ENCODE measurements at places on chromosomes 11 and 22. TPM values are rescaled to one million over a fixed set of nuclear protein-coding genes. Genes with fewer than 3 reads are reported as not detected.

Gene PDE3B
- 177 TPM for total RNA-seq

Gene EXPH5
- 8.8 TPM for total RNA-seq

Gene WT1
- not detected for total RNA-seq

Gene KRTAP5-8
- not detected for total RNA-seq

Gene ESAM
- total RNA-seq = 19.8 TPM

Gene GLYATL2
- 1.8 TPM for total RNA-seq

Gene CD3D
- 4.8 TPM for total RNA-seq

GRCh38 chr11:12019337-12019736, 10.9 kb upstream of the DKK3 start:
- H3K4me3 ChIP-seq = no peak overlapping the region
- peak overlapping the region; percentile 64 for H3K27ac ChIP-seq
- no peak for DNase-seq
- no peaks in the 10 kb centered on the region for H3K36me3 ChIP-seq
- H3K4me1 ChIP-seq = no peaks in the 10 kb centered on the region
- H3K27me3 ChIP-seq = no peaks in the 10 kb centered on the region

DNA sequence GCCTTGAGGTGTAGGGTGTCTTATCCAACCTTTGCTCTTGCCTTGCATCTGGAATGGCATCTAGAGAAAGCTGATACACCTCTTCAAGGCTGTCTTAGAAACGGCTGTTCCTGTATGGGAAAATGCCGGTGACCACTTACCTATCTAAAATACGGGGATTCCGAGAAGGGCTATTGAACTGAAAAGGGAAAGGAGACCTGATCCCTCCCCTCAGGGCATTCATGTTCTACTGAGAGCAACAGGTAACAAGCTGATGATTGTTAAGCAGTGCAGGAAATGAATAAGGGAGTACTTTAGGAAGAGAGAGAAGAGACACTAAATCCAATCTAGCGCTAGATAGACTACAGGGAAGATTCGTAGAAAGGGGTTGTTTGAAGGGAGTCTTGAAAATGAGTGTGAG, 1388.1 kb downstream of the FAM181B start:
- DNase-seq = no peak
- H3K4me3 ChIP-seq = no peak overlapping the region
- H3K27me3 ChIP-seq = no peaks in the 10 kb centered on the region
- H3K27ac ChIP-seq = no peak overlapping the region
- no peaks in the 10 kb centered on the region for H3K4me1 ChIP-seq
- H3K36me3 ChIP-seq = no peaks in the 10 kb centered on the region

GRCh38 chr22:48554893-48555572, 1272.6 kb downstream of the BRD1 start:
- no peaks in the 10 kb centered on the region for H3K4me1 ChIP-seq
- no peak for DNase-seq
- no peaks in the 10 kb centered on the region for H3K27me3 ChIP-seq
- no peaks in the 10 kb centered on the region for H3K36me3 ChIP-seq
- H3K4me3 ChIP-seq = no peak overlapping the region
- no peak overlapping the region for H3K27ac ChIP-seq

GRCh38 chr22:24137595-24137994, 43.7 kb upstream of the SUSD2 start:
- peak overlapping the region; percentile 63 for H3K27ac ChIP-seq
- no peaks in the 10 kb centered on the region for H3K27me3 ChIP-seq
- H3K36me3 ChIP-seq = no peaks in the 10 kb centered on the region
- H3K4me1 ChIP-seq = no peaks in the 10 kb centered on the region

- H3K4me1 ChIP-seq = no peaks in the 10 kb centered on the region
- no peak overlapping the region for H3K4me3 ChIP-seq
- no peak overlapping the region for H3K27ac ChIP-seq
- no peak for DNase-seq
- H3K27me3 ChIP-seq = no peaks in the 10 kb centered on the region
Measured at GRCh38 chr22:26426924-26427323, 2.1 kb upstream of the ASPHD2 start.

DNA sequence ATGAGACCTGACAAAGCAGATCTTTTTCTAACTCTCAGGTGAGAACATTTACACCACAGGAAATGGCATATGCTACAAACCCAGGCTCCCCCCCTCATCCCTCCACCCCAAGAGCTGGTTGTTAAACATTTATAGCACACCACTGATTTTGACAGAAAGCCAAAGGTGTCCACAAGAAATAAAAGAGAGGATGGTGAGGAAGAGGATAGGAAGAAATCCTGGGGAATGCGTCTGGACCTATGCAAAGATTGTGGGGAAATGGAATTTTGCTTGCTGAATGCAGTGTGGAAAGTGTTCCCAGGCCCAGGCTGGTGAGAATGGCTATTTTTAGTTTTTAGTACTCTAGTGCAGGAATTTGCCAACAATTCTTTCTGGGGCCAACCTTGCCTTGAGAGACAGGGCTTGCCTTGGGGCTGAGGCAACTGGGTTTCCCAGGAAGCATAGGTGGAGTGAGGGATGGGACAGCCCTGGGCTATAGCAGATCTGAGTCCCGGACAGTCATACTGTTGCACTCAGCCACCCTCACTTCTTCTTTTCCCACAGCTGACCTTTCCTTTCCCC, 163.9 kb downstream of the ADAMTS15 start:
- no peak for DNase-seq
- no peaks in the 10 kb centered on the region for H3K36me3 ChIP-seq
- H3K27me3 ChIP-seq = no peaks in the 10 kb centered on the region
- no peak overlapping the region for H3K4me3 ChIP-seq

DNA sequence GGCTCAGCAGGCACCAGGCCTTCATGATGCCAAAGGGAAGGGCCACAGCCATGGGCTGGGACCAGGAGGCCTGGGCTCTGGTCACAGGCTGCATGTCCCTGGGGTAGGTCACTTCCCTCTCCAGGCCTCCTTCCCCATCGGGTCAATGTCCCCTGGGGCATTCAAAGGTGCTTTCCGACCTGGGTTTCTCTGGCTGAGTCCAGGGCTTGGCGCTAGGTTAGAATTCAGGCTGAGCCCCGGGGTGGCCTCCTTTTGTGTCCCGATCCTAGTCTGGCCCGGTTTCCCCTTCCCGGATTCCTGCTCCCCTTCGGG, 12.2 kb downstream of the MAFF start:
- H3K27ac ChIP-seq = peak overlapping the region; percentile 63
- H3K27me3 ChIP-seq = no peaks in the 10 kb centered on the region
- peak overlapping the region; percentile 29 for H3K4me3 ChIP-seq

- H3K4me1 ChIP-seq = no peaks in the 10 kb centered on the region
- no peaks in the 10 kb centered on the region for H3K27me3 ChIP-seq
- peak; percentile 73 for DNase-seq
- H3K36me3 ChIP-seq = no peaks in the 10 kb centered on the region
- peak overlapping the region; percentile 40 for H3K27ac ChIP-seq
- peak overlapping the region; percentile 55 for H3K4me3 ChIP-seq
Measured at GRCh38 chr22:23402275-23403151, 177.6 kb downstream of the IGLL1 start.

GRCh38 chr11:127376301-127376700, 375.7 kb upstream of the KIRREL3 start:
- H3K36me3 ChIP-seq = no peaks in the 10 kb centered on the region
- DNase-seq = no peak
- no peak overlapping the region for H3K27ac ChIP-seq
- no peaks in the 10 kb centered on the region for H3K4me1 ChIP-seq
- no peaks in the 10 kb centered on the region for H3K27me3 ChIP-seq

DNA sequence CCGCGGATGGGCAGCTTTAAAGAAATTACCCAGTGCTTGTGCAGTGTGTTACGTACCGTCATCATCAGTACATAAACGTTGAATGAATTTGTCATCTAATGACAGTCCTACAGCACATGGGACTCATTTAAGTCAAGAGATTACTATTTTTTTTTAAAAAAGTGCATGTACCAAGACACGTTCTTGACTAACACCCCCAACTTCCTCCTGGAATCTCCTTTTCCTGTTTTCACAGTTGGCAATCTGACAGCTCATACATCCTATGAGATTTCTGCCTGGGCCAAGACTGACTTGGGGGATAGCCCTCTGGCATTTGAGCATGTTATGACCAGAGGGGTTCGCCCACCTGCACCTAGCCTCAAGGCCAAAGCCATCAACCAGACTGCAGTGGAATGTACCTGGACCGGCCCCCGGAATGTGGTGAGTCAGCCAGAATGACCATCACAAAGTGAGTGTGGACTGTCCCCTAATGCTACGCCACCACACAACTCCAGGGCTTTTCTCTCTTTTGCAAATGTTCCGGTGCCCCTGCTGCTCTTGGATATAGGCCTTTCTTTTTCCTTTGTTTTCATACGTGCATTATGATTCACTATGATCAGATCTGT, 162.0 kb upstream of the SORL1-AS1 start:
- H3K36me3 ChIP-seq = no peaks in the 10 kb centered on the region
- no peaks in the 10 kb centered on the region for H3K27me3 ChIP-seq
- H3K4me3 ChIP-seq = no peak overlapping the region
- no peak overlapping the region for H3K27ac ChIP-seq

DNA sequence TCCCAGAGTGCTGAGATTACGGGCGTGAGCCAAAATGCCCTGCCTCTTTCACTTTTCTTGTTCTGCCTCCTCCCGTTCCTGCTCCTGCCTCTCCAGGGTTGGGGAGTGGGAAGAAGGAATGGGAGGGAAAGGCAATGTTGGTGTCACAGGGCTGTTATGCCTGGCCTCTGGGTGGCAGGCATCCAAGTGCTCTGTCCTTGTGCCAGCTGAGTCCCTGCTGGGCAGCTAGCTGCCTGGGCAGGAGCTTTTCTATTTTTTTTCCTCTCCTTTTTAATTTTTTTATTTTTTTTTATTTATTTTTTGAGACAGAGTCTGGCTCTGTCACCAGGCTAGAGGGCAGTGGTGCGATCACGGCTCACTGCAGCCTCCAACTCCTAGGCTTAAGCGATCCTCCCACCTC, 4.1 kb upstream of the SAC3D1 start:
- peak; percentile 72 for DNase-seq
- no peaks in the 10 kb centered on the region for H3K4me1 ChIP-seq
- H3K4me3 ChIP-seq = no peak overlapping the region
- H3K27me3 ChIP-seq = no peaks in the 10 kb centered on the region

- DNase-seq = no peak
- H3K36me3 ChIP-seq = no peaks in the 10 kb centered on the region
- H3K27ac ChIP-seq = no peak overlapping the region
- H3K27me3 ChIP-seq = no peaks in the 10 kb centered on the region
Measured at GRCh38 chr22:48370508-48371325, 1457.0 kb downstream of the BRD1 start.

GRCh38 chr11:132126973-132127899, 756.8 kb downstream of the NTM start:
- H3K27ac ChIP-seq = no peak overlapping the region
- peak overlapping the region; percentile 60 for H3K4me3 ChIP-seq
- no peaks in the 10 kb centered on the region for H3K4me1 ChIP-seq

GRCh38 chr11:34029176-34029575, 22.4 kb upstream of the CAPRIN1 start:
- no peaks in the 10 kb centered on the region for H3K36me3 ChIP-seq
- no peaks in the 10 kb centered on the region for H3K27me3 ChIP-seq
- no peak overlapping the region for H3K27ac ChIP-seq
- no peaks in the 10 kb centered on the region for H3K4me1 ChIP-seq
- DNase-seq = no peak

GRCh38 chr11:5258543-5259262, 4.1 kb upstream of the HBG2 start:
- no peaks in the 10 kb centered on the region for H3K4me1 ChIP-seq
- H3K4me3 ChIP-seq = no peak overlapping the region
- no peaks in the 10 kb centered on the region for H3K36me3 ChIP-seq
- DNase-seq = no peak

DNA sequence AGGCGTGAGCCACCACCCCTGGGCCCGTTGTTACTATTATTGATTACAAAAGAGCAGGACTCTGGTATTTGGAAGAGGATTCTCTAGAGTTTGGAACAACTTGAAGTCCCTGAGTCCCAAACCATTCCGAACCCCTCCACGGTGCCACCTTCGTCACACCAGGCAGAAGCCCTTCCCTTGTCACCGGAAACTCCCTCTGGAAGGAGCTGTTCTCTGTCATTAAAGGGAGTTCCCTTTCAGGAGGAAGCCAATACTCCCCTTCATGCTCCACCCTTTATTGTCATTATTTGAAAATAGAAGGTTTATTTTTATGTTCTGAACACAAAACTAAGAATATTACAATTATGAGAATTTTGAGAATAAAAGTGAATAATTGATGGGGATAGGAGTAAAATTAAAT, 5.1 kb upstream of the C11orf24 start:
- H3K27ac ChIP-seq = no peak overlapping the region
- no peak overlapping the region for H3K4me3 ChIP-seq
- H3K27me3 ChIP-seq = no peaks in the 10 kb centered on the region
- DNase-seq = no peak
- H3K4me1 ChIP-seq = no peaks in the 10 kb centered on the region

Data from breast epithelium (tissue), 4 donors.